ENCODE measurements at places on chromosomes 13 and 19.

GRCh38 chr13:74929436-74929835 is 552.5 kb downstream of the TBC1D4 start:
- DNase-seq, result no peak

DNA sequence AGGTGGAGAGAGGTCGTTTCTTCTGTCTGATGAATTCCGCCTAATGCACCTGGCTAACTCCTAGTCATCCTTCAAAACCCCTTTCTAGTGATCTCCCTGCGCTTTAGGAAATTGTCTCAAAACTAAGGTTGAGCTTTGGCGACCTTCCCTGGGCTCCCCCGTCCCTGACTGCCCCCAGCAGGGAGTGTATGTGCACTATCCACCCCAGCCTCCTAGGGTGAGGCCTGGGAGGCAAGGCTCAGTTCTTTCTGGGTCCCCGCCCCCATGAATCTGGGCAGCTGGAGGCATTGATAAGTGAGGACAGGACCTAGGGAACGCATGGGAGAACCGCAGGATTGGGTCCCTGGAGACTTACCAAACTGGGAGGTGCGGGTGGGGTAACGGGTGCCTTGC is 378 bp downstream of the TLE6 start:
- no peak for DNase-seq

- DNase-seq, result no peak
Measured at GRCh38 chr13:51887468-51887867, 25.7 kb downstream of the CCDC70 start.

- no peak for DNase-seq
Measured at GRCh38 chr13:59352600-59352999, 811.1 kb downstream of the DIAPH3 start.

DNA sequence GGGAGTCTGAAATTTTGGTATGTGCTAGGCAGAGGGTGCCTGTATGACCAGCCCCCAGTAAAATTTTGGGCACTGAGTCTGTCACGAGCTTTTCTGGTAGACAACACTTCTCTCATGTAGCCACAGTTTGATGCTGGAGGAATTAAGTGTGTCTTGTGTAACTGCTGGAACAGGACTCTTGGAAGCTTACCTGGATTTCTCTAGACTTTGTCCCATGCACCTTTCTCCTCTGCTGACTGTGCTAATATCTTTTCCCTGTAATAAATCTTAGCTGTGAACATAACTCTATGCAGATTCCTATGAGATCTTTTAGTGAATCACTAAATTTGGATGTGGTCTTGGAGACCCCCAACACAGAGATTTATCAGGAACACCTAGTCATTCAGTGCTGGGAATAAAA is 13.8 kb downstream of the RNF6 start:
- DNase-seq, result no peak
